Fibroblast of mammary gland (primary cell): ENCODE measurements at places on chromosomes 6 and 20.

DNA sequence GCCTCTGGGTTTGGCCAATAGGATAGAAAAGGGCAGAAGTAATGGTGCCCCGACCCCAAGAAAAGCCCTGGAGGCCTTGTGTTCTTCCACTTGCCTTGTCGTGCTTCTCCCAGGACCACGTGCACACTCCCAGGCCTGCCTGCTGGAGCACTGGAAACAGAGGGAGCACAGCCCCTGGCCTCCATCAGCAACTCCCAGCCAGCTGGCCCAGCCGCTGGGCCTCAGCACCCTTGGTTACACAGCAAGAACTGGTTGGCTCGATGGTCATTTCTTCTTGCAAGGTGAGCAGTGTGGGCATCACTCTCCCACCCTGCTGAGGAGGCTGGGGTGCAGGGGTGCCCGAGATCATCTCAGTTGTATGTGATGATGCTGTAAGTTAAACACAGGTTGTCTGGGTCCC, 69.2 kb upstream of the CST7 start:
- no peak for DNase-seq

GRCh38 chr6:125834348-125834747, 43.6 kb downstream of the NCOA7 start:
- DNase-seq: no peak

- DNase-seq: no peak
Measured at GRCh38 chr6:13053006-13053461, 275.3 kb downstream of the TBC1D7 start.

GRCh38 chr6:138162111-138162954, 594 bp downstream of the ARFGEF3 start:
- DNase-seq: no peak

- no peak for DNase-seq
Measured at GRCh38 chr20:34639755-34640222, 37.1 kb downstream of the PIGU start.

DNA sequence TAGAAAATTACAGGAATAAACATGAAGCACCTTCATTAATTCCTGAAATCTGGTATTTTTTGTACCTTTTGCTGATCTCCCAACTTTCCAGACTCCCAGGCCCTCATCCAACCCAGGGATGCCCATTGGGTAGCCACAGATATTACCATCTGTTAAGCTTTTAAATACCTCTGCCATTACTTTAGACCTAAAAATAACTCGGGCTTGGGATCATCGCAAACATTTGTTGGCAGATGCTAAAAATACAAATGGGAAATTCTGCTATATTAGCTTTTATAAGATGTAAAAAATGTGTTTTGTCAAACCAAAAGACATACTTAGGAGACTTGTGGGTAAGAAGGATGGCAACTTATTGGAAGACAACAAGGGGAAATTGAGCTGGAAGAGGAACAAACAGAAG, 376.1 kb downstream of the CENPW start:
- DNase-seq: peak; percentile 28

DNA sequence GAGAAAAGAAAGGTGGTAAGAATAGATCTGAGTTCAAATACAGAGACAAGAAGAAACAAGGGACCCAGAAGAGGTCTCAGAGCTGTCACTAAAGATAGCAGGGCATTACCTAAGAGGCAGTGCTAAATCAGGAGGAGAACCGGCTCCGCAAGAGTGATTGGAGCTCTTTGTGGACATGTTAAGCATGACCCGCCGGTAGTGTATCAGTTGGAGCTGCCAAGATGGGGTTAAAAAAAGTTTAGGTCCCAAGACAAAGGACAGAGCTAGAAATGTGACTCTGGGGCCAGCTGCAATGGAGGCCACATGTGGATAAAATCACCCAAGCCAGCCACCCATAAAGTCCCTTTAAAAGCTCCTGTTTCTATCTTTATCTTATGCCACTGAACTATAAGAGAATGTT, 93.4 kb downstream of the MBOAT1 start:
- no peak for DNase-seq

GRCh38 chr6:143213859-143214376, 153.2 kb downstream of the AIG1 start:
- no peak for DNase-seq

- no peak for DNase-seq
Measured at GRCh38 chr6:37631295-37631694, 66.4 kb downstream of the MDGA1 start.

DNA sequence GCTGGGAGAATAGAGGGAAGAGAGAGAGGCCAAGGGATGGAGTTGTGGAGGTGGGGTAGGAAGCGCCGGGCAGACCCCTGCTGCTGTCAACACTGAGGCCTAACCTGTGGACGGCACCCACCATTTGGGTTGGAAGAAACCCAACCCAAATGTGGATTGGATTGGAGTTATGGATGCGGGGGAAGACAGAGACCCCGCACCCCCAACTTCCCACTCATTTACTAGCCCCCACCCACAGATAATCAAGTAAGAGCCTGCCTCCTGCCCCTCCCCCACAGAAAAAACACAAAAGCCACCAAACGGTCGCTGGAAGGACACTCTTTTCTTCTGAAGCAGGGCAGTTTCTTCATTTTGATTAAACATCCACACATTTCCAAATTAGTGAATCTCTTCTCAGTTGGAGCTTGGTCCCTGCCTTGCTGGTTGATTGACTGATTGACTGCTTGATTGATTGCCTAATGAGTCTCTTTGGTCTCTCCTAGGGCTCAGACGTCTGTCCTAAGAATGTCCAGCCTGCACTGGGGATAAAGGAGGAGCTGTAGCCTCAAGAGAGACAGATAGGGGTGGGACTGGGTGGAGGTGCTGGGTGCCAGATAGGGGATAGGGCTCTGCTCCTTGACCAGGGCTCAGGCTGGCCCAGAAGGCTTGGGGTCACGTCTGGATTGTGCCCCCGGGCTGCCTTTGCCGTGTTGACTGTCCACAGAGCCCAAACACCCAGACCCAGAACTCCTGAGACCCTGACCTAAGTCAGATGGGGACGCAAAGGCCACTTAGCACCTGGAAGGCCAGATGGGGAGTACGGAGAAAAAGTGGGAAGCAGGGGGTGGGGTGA, 74.9 kb upstream of the FOXP4 start:
- no peak for DNase-seq

DNA sequence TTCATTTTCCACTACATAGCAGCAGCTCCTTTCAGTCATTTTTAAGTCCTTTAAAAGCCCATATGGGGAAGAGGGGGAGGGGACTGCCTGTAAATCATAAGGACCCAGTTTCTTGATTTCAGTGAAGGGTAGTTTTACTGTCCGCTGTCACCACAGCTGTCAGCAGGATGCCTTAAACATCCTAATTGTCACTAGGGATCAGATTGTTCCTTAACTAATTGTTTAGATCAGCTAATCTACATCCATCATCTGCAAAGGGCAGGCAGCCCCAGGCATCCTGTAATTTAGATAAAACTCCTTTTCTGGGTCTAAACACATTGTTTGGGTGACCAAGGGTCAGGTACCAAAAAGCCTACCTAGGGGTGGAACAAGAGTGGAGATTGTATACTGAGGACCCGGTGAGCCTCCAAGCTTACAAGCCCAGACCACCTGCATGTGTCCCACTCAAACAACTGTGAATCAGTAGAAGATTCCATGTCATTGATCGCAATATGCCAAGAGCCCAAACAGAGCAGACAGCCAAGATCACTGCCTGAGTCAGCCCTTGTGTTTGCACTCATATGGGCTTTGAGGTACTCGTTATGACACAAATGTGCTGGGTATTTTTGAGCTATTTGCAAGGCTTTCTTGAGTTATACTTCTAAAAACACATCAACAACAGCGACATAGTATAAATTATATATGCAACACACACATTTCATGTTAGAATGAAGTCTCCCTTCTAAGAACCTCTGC, 198.7 kb upstream of the CEP162 start:
- no peak for DNase-seq

DNA sequence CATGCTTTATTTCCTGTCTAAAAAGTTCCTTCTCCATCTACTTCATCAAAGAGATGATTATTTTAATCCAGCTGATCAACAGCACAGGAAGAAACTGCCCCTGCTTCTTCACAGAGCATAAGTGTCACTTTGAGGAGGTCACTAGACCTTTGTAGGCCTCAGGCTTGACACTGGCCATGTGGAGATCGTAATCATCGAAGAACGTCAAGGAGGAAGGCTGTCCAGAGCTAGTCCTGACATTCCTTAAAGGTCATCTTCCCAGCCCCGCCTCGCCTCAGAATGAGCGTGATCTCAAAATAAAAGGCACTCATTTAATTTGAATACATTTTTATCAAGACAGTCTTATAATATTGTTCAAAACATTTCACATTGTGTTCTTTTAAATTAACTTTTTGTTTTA, 445.7 kb upstream of the CDH4 start:
- no peak for DNase-seq

GRCh38 chr6:137715589-137716045, 151.4 kb upstream of the TNFAIP3 start:
- no peak for DNase-seq

GRCh38 chr6:150531957-150532356, 67.7 kb upstream of the PLEKHG1 start:
- no peak for DNase-seq

- peak; percentile 66 for DNase-seq
Measured at GRCh38 chr20:7180256-7181045, 413.0 kb downstream of the BMP2 start.

GRCh38 chr6:39058471-39059147, 10.0 kb downstream of the GLP1R start:
- no peak for DNase-seq

GRCh38 chr6:100593522-100593921, 128.8 kb upstream of the SIM1 start:
- no peak for DNase-seq

- DNase-seq: no peak
Measured at GRCh38 chr20:59939879-59940128, 301 bp downstream of the PPP1R3D start.

GRCh38 chr6:131524695-131525336, 48.2 kb upstream of the ARG1 start:
- DNase-seq: no peak

GRCh38 chr20:31913431-31914157, 38.3 kb downstream of the PDRG1 start:
- DNase-seq: no peak

- peak; percentile 52 for DNase-seq
Measured at GRCh38 chr6:79630883-79631692, at the start of gene SH3BGRL2. Gene SH3BGRL2 (plus strand): TSS chr6:79631329. CDS start chr6:79631462, 133 bp downstream.

DNA sequence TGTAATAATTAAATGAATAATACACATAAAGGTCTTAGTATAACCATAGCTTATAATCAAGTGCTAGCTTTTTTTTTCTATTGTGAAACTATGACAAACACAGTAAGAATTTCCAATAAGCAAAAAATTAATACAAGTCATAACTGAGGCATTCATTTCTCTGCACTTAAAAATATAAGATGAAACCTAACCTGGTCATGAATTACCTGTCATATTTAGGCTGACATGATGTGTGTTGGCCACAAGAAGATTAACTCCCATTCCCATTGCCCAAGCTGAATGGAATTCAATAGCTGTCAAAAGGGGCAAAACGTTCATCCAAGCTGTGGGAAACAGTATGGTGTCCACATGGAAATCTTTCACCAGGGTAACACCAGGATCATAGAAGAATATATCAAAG, 5.4 kb downstream of the VNN2 start:
- no peak for DNase-seq

GRCh38 chr6:44145839-44146238, 12.8 kb upstream of the CAPN11 start:
- no peak for DNase-seq

- no peak for DNase-seq
Measured at GRCh38 chr20:62900692-62901584, 25.4 kb downstream of the DIDO1 start.

GRCh38 chr6:6695625-6696276, 107.2 kb downstream of the LY86 start:
- peak; percentile 67 for DNase-seq

- DNase-seq: peak; percentile 62
Measured at GRCh38 chr6:27617700-27618689, 145.1 kb upstream of the ZNF184 start.
